ENCODE measurements at places on chromosomes 7 and 10.

DNA sequence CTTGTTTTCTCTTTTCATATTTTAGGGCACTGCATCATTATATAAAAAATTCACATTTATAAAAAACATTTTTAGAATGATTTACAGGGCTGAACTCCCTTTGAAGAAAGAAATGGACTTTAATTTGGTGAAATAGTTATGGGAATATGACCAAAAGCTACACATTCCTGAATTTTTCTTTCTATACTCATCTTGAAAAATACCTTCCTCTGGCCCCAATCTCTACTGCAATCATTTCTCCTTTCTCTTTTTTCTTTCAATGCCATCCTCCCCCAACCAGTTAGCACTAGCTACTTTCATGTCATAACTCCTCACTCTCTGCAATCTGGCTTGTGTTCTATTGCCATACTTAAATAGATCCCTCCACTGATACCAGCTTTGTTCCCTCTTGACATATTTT, 6.2 kb downstream of the WNT8B start:
- DNase-seq, result no peak

GRCh38 chr7:105905209-105905909, 29.0 kb upstream of the ATXN7L1 start:
- DNase-seq, result no peak

DNA sequence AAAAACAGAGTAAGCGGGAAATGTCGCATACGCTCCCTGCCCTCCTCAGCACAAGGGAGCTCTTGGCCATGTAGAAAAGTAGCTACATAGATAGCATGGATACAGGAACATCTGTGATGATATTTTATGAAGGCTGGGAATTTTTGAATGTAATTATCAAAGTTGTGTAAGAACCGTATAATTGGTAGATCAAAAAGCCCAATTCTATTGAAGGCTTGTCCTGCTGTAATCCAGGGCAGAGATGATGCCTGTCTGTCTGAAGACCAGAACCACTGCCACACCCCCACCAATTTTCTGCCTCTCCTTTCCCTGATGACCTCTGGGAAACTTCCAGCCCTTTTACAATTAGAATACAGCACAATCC, 51.4 kb downstream of the ZRANB1 start:
- DNase-seq, result no peak

DNA sequence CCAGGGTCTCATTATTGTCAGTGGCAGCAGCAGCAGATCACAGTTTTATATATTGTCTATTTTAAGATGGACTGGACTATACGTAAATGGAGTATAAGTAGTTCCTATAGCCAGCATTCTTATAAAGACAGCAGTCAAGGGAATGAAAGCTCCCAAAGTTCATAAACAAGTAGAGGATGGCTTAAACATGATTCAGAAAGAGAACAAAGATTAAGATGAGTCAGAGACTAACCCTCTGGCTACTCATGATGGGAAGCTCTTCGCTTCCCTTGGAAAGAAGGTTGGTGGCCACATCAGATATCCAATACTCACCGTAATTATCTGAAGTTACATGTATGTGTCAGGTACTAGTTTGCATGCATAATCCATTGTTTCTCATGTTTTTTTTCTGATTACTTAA, 277.0 kb downstream of the INHBA start:
- no peak for DNase-seq

DNA sequence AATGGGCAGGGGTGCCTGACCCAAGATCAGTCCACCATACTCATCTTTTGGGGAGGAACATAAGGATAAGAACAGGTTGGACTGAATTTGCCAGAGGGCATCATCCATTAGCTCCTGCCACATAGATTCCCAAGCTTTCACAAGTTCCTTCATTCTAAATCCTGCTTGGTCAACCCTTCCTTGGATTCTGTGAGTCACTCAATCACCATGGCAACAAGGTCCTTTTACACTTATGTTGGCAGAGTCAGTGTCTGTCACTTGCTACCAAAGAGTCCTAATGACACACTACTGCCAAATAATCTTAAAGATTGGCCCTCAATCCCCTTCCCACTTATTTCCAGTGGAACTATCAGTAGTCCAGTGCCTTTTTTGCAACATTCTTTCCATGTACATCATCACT, 5.0 kb upstream of the LGI1 start:
- no peak for DNase-seq

- DNase-seq, result no peak
Measured at GRCh38 chr7:17557251-17557671, 258.8 kb downstream of the AHR start.

DNA sequence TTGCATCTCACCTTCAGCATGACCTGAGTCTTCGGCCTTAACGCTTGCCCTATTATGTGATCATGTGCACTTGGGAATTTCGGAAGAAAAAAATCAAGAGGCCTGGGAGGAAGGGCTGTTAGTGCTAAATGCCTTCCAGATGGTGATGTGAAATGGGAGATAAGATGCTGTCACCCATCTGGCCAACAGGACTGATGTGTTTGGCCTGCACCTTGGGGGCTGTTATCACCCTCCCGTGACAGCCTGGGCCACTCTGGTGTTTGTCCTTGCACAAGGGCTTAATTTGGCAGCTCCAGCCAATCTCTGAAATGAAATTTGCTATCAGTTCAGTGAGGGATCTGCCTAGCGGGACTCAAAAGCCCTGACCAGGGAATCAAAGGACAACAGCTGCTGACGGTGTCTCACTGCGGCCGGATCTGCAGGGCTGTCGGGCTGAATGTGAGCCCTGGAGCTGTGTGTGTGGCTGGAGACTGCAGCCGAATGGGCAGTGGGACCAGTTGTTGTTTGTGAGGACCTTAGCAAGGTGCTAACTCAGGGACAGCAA, 131.4 kb upstream of the BTBD16 start:
- no peak for DNase-seq

DNA sequence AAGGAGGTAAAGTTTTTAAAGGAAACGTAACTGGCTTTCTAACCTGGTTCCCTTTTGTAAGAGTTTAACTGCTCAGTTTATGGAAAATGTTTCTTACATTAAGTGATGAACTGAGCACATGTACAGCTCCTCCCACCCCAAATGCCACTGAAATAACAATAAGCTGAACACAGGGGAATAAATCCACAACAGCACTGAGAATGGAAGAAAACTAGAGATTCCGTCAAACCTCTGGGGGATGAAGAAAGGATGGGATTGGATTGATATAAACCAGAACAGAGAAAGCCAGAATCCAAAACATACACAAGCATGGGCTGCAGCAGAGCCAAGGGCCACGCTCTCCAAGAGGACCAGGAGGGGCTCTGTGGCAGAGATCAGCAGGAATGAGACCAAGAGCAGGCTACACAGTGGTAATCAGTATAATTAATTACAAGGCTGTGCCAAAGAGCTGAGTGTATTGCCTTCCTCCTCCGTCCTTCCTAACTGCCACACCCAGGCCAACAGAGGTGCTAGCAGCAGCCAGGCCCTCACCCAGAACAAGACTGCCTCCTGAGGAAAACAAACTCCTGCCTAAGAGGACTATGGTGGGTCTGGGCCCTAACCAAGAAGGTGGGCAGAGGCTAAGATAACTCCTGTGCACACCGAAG, 73.9 kb downstream of the KIAA1549 start:
- DNase-seq, result no peak

GRCh38 chr10:103574097-103575061, 80.9 kb downstream of the NEURL1 start:
- no peak for DNase-seq

- DNase-seq, result no peak
Measured at GRCh38 chr10:68506411-68506810, 20.9 kb downstream of the SLC25A16 start.

DNA sequence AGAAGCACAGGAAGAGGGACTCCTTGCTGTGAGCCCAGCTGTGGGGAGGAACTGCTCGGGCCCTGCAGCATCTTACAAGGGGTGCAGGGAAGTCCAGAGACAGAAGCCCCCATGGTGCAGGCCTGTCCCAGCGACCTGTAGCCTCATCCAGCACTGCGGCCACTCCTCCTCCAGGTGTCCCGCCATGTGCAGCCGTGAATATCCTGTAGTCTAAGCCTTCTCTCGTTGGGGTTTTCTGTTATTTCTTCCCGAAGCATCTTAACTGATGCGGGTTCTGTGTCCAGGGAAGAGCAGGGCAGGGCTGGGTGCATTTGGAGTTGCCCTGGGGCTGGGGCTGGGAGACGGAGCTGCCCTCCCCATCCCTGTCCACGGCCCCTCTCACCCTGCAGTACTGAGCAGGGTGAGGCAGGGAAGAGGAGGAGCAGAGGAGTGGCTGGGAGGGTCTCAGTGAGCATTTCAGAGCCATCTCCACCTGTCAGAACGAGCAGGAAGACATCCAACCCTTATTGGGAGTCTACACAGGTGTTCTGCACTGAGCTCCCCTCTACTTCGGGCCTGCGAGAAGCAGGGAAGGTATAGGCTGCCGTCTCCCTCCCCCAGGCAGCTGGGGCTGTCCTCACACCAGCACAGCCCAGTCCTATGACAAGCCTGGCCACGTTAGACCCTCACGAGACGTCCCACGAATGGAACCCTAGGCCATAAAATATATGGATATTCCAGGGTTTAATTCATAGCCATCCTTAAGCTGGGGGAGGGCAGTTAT, 494.5 kb downstream of the DNAJB6 start:
- no peak for DNase-seq

GRCh38 chr10:43251419-43252165, 15.3 kb downstream of the RASGEF1A start:
- peak; percentile 52 for DNase-seq

- DNase-seq, result no peak
Measured at GRCh38 chr10:52409928-52410327, 95.8 kb downstream of the DKK1 start.

DNA sequence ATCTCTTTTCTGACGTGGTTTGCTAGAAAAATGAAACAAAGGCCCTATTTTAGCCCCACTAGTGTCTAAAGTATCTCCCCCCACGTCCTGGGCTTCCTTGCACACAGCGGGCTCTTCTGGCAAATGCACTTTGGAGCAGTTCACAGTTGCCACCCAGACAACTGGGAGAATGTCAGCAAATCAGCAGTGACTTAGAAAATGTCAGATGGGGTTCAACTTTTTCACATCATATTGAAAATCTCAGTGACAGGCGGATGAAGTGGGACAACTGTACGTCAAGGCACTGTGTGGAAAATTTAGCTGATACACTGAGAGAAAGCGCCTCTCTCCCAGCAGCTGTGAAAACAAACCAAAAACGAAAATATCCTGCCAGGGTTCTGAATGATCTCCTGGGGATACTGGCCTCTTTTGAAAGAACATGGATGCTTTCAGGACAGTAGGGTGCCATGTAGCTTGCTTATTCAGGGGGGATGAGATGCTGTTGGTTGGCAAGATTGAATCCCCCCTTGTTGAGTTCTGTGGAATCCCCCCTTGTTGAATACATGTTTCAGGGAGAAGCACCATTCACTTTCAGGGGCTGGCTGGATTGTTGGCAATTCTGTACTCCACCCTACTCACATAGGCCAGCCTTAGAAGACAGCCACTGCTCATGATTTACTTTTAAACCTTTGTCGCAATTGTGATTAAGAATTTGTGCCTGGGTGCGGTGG, 372.8 kb upstream of the CELF2 start:
- no peak for DNase-seq

GRCh38 chr7:873367-874002, 2.9 kb upstream of the GET4 start:
- peak; percentile 68 for DNase-seq

GRCh38 chr10:123868038-123869019, 23.3 kb downstream of the CPXM2 start:
- no peak for DNase-seq

- DNase-seq, result no peak
Measured at GRCh38 chr10:89805599-89806013, 104.2 kb downstream of the KIF20B start.

DNA sequence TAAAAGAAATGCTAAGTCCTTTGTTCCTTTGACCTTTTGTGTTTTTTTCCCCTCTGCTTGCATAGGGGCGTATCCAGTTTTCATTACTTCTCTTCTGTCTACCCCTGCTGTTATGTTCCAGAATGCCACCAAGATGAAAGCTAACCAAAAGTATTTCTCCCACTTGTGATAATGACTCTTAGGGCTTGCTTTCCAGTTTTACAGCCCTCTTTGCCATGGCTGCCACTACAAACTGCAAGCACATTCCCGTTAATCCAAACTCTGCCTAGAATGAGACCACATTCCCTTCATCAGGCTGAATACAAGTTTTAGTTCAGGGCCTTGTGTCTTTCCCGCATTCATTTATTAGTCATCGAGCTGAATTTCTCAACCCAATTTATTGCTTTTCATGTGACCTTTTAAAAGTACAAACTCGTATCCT, 23.6 kb upstream of the CD36 start:
- no peak for DNase-seq

GRCh38 chr10:116430288-116430687, 2.6 kb downstream of the PNLIPRP3 start:
- DNase-seq, result no peak

DNA sequence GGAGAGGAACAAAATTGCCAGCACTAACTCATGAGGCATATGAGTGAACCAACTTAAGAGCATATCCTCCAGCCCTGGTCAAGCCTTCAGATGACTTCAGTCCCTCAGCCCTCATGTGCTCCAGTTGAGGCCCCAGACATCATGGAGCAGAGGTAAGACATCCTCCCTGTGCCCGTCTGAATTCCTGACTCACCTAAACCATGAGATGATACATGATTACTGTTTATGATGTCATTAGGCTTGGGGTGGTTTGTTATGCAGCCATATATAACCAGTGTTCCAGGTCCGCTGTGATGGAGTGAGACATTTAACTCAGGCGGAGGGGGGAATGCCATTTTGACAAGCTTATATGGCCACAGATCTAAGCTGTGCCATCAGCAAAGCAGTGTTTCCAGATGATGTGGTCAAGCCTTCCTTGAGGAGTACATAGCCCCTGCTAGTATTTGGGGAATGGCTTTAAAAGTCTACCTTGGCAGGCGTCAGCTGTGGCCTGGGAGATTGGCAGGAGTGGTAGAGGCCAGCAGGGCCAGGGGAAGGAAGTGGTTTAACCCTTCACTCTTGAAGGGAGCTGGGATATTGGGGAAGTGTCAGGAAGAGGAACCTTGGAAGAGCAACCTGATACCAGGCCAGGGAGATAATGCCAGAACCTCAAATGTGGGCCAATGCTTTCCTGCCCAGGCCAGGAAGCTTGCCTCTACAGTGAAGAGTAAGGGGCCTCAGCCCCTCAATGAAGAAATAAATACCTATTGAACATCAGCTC, 343.0 kb upstream of the PODXL start:
- DNase-seq, result no peak

DNA sequence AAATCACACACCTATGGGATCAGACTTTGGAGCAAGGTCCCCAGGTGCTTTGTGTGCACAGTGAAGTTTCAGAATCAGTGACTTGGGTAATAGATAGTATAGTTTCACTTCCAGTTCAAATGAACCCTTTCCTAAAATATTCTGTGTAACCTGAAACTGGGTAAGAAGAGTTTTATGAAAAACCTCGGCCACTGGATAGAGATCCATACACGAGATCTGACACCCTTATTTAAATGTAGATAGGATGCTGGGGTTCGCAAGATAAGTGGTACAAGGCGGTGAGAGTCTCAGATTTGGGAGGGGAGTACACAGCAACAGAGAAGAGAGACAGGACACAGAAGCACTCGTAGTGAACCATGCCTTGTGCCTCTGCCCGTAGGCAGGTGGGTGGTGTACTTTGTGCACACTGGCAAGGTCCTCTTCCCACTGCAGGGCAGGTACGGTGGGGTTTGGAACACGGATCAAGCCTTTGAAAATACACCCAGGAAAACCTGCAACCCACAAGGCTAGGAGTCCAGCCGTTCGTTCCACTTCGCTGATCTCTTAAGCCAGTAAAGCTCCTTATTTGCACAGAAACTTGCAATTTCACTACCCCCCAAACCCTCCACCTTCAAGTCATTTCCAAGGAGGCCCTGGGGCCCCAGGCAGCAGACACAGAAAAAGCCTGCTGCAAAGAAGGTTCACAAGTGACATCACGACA, 162.8 kb downstream of the USP6NL start:
- DNase-seq, result no peak

All from naive thymus-derived CD8-positive, alpha-beta T cell (primary cell).